NCI-H2171 (cell line): ENCODE measurements at places on chromosomes 7 and 10.
A peak's percentile ranks its signal among the peaks of the same experiment; 100 is the strongest.

DNA sequence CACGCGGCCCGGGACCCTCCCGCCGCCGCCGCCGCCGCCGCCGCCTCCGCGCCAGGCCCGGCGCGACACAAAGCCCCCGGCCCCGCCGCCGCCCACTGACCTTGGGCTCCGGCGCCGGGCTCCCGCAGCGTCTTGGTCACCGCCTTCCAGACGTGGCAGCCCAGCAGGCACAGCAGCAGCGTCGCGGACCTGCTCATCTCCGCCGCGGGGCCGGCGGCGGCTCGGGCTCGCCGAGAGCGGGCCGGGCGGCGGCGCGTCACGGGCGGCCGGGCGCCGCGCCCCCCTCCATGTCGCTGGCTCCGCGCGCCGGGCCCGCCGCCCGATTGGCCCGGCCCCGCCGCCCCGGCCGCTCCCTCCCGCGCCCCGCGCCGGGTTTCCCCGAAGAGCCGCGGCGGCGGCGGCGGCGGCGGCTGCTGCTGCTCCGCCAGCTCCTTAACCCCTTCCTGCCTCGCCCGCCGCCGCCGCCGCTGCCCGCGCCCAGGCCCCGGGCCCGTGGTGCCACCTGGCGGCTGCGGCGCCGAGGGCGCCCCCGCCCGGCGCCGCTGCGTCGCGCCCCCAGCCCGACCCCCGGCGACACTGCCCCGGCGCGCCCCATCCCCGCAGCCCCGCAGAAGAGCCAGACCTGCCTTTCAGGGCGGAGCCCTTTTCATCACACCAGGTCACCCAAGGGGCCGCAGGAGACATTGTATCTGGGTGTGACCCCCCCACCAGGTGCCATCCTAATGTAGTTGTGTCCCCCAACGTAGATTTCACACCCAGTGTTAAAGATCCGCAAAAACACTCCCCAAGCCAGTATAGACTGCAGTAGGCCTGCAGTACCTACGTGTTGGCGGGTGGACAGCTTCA is at the start of gene FAM171A1:
TSS of gene FAM171A1 (minus strand) at position 434 of the 846 bp plus-strand sequence. CDS start at position 197, 237 bp downstream.
- DNase-seq = no peak

GRCh38 chr7:1247527-1248041 is 14.9 kb downstream of the UNCX start:
- DNase-seq = peak; percentile 86

DNA sequence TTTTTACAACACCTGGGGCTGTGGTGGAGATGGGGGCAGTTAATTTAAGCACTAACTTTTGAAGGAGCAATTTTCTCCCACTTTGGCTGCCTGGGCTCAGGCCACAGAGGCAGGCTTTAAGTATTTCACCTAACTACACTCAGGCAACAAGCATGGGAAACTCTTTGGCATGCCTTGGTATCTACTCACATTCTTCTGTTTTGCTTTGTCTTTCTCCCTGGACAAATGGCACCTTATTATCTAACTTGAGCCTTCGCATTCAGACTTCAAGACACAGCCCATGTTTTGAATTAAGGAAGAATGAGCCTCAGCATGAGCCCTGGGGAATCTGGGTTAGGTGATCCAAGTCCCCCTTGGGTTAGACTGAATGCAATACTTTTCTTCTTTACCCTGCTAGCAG is 31.8 kb upstream of the BMPER start:
- DNase-seq = no peak

DNA sequence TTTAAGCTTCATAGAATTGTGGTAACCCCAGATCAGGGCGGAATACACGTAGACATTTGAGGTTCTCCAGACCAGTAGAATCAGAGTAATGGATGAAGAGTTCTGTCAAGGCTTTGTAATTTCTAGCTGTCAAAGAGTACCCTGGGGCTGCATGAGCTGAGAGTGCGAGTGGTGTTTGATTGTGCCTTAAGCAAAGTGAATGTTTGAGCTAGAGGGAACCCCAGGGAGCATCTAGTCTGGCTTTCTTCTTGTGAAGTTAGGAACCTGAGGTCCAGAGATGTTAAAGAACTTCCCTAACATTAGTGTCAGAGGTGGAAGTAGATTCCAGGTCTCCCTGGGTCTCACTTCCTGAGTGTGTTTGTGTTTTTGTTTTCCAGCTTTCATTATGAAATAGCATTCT is 212.3 kb upstream of the FZD1 start:
- DNase-seq = no peak

DNA sequence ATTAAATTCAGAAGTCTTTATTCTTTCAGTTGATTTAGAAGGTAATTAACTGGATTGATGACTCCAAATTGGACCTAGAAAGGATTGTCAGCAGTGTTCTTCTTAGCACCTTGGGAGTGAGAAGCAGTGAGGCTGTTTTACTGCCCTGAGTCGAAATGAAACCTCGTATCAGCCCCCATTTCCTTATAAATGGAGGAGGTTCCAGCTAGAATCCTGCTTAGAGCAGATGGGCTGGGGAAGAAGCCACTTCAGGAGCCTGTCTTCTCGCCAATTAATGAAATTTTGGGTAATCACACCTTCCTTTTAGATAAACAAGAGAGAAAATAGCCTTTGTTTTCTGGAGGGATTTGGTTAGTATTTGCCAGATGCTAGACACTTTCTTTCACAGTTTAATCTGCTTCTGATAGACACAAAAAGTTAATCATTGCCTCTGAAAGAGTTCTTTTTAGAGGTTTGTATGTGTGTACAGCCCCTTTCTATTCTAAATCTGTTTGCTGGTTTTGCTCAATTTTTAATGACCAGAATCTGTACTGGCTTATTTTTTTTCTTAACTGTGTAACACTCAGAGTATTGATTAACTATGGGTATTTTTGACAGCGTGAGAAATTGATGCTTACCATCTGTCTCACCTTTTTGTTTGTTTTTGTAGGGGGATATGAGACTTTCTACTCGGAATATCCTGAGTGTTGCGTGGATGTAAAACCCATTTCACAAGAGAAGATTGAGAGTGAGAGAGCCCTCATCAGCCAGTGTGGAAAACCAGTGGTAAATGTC is 4.6 kb downstream of the DUSP5 start:
- no peak for DNase-seq

DNA sequence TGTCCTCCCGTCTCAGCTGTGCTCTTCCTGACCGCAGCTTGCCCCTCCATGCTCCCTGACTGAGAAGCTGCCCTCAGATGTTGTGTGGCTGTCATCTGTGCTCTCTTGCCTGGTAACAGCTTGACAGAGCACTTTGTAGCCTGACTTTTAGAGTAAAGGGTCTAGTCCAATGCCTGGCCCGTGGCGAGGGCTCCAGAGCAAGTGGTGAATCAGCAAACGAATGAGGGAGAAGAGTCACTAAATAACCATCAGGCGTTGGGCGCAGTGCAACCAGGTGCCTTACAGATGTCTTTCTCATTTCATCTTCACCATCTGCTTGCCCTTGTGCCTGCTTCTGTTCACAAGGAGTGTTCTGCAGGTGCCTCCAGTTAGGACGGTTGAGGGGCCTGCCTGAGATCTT is 45.6 kb downstream of the MKI67 start:
- no peak for DNase-seq

- DNase-seq = peak; percentile 67
Observed at GRCh38 chr7:47266131-47266706, 315.7 kb downstream of the TNS3 start.

DNA sequence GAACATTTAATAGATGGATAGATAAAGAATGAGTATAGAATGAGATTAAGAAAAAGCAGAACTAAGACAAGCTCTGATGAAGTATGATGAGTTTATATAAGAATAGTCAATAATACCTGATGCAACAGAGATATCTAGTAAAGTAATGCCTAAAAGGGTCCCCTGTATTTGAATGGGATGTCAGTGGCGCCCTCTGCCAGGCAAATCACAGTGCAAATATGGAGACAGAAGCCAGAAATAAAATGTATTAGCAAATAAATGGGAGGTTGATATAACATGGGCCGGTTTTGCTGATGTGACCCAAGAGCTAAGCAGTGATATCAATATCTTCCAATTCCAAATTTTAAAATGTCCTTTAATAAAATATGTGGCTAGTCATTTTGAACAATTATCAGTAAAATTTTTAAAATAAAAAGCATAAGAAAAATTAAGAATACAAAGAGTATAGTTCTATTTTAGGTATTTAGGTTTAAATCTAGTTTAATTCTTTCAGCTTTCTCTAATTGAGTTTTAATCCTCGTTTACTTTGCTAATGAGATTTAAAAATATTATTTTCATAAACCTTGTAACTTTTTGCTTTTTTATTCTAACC is 62.6 kb downstream of the ADK start:
- DNase-seq = no peak

DNA sequence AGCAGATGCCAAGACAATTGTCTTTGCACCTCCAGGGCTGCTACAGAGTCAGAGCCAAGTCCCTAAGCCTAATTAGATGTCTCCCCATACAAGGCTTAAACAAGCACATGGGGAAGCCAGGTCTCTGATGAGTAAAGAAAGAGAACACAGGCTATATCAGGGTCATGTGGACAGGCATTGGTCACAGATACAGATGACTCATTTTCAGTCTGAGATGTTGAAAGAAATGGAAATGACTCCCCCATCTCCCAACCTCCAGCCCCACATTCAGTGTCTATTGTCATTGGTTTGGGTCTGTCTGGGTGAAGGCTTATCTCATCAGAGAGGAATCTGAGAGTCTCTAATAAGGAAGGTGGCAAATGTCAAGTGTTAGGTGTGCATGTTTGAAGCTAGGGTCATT is 290.1 kb upstream of the KIAA1217 start:
- no peak for DNase-seq
